ENCODE measurements at places on chromosomes 4 and X. TPM values are rescaled to one million over a fixed set of nuclear protein-coding genes. Genes with fewer than 3 reads are reported as not detected.

GRCh38 chrX:45428831-45429230 lies 228.2 kb upstream of the DIPK2B start:
- DNase-seq = no peak

The ODAPH gene
- polyA plus RNA-seq = 0.74 TPM

GRCh38 chr4:11182586-11183355 lies 245.9 kb downstream of the HS3ST1 start:
- DNase-seq = no peak

GRCh38 chrX:148035380-148035779 lies 54.2 kb downstream of the FMR1NB start:
- DNase-seq = no peak

DNA sequence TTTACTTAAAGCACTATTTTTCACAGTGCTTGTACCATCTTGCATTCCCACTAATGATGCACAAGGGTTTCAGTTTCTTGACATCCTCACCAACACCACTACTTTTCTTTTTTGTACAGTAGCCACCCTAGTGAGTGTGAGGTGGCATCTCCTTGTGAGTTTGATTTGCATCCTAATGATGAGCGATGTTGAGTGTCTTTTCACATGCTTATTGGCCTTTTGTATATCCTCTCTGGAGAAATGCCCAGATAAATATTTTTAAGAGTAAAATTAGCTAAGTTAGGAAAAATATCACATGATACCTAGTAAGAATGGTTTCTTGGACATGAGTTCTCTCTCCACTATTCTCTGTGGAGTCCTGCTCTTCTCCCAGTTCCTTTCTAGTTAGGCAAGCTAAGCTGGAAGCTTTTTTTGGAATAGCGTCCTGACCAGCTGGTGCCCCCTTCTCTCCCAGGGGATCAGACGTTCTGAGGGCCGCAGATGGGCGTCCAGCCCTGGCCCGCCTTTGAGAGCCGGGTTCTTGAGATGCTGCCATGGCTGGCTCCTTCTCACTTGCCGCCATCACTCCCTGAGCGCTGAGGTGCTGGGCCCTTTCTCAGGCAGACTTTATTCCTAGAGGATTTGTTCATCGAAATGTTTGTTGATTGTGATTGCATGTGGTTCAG lies 132.1 kb downstream of the ARHGAP10 start:
- no peak for DNase-seq

The NOX1 gene
- not detected for polyA plus RNA-seq

GRCh38 chrX:122583551-122583950 lies 600.5 kb upstream of the GRIA3 start:
- DNase-seq = no peak

DNA sequence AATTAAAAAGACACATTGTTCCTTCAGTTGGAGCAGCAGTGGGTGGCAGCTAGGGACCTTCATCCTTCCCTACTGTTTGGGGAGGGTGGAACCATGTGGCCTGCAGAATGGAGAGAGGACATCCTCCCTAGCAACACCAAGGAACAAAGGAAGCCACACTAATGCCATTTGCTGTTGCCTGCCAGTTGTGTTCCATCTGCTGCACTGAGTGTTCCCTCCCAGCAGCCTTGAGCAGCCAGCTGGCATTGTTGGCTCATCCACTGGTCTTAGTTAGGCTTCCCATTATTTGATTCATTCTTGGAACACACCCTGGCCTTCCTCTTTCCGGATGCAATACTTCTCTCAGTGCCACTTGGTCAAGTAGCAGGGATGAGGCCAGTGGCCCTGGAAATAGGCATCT lies 25.0 kb upstream of the HMGB3 start:
- DNase-seq = no peak

DNA sequence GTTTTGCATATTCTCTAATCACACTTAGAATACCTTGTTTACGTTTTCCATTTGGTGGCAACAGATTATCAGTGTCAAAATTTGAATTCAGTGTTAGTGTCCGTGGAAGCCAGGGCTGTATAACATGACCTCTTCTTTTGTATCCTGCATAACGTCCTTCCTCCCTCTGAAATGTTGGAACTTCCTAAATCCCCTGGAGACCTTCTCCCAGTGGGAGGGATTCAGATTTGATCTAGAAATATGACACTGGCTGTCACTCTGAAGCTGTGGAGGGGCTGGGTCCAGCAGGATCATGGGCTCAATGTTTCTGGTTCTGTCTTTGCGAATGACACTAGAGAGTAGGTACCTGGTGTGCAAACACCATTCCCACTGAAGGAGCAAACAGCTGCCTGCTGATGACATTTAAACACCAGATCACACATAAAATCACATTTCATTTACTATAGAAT lies 850 bp upstream of the CXCL3 start:
- no peak for DNase-seq

DNA sequence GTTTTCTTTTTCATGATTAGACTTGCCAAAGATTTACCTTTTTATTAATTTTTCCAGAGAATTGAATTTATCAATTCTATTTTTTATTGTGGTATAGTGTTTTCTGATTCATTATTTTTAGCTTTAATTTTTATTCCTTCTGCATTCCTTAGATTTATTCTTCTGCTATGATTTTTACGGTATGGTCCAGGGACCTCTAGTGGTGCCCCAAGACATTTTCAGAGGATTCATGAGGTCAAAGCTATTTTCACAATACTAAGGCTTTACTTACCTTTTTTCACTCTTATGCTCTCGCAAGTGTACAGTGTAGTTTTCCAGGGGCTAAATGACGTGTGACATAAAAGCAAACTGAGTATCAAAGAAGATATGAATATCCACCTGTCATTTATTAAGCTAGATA lies 8.0 kb downstream of the RADX start:
- no peak for DNase-seq

The MAGED4 gene
- polyA plus RNA-seq = 1.9 TPM

DNA sequence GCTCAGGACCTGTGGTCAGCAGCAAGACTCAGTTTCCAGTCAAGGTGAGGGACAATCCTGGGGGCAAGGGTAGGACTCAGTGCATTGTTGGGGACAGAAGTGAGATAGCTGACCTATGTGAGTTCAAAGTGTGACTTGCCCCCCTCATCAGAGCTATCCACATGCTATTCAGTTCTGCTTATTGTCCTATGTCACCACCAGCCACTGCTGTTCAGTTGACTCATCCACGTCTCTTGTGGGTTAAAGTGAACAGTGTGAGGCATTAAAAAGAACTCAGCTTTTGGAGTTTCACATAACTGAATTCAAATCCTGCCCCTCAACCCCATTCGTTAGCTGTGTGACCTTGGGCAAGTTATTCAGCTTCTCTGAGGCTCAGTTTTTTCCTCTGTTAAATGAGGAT lies 4.4 kb upstream of the APLN start:
- no peak for DNase-seq

The GLRA3 gene
- polyA plus RNA-seq = 0.02 TPM

DNA sequence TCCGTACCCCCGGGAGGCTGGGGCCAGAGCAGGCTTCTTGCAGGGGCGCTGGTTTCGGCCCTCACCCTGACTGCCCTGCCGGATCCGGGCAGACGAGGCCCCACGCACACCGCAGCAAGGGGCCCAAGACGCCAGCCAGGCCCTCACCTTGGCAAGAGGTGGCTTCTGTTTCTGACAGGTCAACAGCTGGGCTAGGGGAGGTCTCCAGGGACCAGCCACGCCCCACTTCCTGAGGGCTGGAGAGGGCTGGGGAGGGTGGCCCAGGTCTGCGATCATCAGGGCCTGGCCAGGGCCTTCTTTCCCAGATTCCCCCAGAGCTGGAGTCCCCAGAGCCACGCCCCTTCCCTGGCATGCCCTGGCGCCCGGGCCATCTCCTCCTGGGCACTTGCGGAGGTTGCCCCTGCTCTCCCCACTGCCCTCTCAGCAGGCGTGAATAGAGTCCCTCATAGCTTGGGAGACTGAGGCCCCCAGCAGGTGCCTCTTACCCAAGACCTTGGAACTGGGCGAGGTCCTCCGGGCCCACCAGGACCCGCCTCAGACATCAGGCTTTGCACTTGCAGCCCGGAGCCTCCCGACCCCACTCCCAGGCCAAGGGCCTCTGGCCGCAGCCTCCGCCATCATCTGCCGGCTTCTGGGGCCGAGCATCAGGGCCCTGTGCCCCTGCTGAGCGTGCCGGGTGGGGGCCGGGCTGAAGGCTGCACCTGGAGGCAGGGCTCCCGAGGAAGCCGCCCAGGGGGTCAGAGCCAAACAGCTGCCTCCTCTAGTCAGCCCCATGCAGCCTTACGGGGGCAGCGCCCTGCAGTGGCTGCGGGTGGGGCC lies 6.3 kb upstream of the FGFR3 start:
- no peak for DNase-seq

The GAGE12E gene
- not detected for polyA plus RNA-seq

DNA sequence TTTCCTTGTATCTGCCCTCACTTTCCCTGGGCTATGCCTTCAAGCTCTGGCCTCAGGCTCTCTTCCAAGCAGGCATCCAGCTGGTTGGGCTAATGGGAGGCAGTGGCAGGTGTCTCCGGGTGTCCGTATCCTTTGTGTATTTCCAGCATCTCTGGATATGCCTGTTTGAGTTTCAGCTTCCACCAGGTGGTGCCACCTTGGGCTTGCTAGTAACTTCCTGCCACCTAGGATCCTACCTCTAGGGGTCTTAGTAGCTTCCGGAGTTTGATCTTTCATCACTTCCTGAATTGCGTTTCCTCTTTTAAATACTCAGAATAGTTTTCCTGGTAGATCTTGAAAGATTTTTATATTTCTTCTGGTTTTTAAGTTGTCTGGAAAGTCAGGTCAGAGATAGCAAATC lies 23.2 kb upstream of the ANOS1 start:
- no peak for DNase-seq

GRCh38 chrX:13007519-13008188 lies 32.7 kb downstream of the TMSB4X start:
- no peak for DNase-seq

- no peak for DNase-seq
Measured at GRCh38 chr4:144831971-144832370, 186.0 kb downstream of the HHIP start.

DNA sequence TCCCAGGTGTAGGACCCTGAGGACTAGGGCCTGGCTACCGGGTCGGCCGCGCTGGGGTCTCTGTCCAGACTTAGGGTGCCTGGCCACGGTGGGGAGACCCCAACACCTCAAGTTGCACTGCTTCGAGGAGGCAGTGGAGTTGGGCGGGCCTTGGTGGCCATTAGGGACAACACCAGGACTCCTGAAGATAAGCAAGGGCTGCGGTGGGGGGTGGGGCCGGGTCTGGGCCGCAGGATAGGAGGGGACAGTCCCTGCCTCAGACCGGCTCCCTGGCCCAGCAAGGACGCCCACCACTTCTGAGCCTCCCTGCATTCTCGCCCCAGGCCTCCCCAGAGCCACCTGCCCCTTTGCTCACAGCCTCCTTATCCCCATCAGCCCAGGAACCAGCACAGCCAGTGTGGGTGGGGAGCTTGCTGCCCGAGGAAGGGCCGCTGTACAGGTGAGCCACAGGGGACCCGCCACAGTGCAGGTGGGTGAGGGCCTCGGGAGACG lies 5.5 kb upstream of the MXD4 start:
- no peak for DNase-seq

DNA sequence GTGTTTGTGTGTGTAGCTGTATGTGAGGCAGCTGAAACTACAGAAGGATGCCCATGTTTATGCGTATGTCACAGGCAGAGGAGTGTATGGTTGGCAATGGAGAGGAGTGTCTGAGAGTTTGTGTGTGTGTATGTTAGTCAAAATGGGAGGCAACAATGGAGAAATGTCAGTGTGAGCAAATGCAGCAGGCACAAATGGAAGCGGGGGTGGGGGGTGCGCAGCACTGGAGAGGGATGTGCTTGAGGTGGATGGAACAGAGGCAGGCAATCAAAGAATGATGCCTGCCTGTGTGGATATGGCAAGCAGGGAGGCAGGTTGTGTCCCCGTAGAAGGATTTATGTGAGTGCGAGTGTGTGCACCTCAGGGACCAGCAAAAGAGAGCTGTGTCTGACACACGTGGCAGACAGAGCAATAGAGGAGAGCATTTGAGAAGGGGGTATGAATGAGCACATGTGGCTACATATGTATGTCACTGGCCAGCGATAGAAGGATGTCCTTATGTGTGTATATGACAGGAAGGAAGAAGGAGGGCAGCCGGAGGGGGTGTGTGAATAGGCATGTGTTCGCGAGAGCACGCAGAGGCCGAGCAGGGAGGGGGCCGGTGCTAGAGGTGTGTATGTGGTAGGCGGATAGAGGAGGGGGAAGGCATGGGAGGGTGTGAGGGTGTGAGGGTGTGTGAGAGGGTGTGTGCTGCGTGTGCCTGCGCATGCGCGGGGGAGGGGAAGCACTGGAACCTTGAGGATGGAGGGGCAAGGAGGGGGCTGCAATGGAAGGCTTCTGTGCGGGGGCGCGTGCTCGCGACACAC lies 1.1 kb downstream of the PJA1 start:
- peak; percentile 82 for DNase-seq

GRCh38 chr4:42460043-42460442 lies 62.8 kb downstream of the SHISA3 start:
- DNase-seq = no peak

DNA sequence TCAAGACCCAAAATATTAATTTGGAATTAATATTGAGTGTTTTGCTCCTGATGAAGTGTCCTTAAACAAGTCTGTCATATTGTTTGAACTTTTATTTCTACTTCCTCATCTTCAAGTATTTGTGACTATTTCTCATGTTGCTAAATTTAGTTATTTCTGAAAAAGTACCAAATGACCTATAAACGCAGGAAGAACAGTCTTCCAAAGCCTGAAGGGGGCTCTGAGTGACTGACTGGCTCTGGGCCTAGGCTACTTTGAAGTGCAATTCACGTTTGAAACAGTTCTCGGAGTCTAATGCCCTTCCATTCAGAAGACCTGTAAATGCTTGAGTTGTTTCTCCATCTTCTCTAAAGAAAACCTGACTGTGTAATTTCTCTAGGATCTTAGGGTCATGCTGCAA lies 26.5 kb downstream of the GALNT7 start:
- no peak for DNase-seq

GRCh38 chr4:131001371-131001770 lies 1905.4 kb downstream of the C4orf33 start:
- no peak for DNase-seq

The AMBN gene
- not detected for polyA plus RNA-seq

The UGT2A1 gene
- not detected for polyA plus RNA-seq

DNA sequence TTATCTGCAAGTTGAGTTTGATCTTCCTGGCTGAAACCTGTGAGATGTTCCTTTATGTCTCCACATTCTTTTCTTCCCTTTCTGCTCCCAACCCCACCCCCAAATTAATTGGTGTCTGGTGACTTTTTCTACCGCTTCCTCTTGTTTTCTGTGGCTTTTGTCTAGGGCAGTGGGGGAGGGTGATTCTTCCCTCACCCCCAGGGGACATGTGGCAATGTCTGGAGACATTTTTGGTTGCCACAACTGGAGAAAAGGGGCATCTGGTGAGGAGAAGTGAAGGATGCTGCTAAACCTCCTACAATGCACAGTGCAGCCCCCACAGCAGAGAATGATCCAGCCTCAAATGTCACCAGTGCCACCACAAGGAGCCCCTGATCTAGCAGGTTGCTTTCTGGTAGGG lies 152.9 kb downstream of the NHS start:
- no peak for DNase-seq
